ENCODE measurements at places on chromosomes 11 and 22.

- DNase-seq = no peak
Observed at GRCh38 chr11:129359748-129360147, 15.9 kb upstream of the BARX2 start.

DNA sequence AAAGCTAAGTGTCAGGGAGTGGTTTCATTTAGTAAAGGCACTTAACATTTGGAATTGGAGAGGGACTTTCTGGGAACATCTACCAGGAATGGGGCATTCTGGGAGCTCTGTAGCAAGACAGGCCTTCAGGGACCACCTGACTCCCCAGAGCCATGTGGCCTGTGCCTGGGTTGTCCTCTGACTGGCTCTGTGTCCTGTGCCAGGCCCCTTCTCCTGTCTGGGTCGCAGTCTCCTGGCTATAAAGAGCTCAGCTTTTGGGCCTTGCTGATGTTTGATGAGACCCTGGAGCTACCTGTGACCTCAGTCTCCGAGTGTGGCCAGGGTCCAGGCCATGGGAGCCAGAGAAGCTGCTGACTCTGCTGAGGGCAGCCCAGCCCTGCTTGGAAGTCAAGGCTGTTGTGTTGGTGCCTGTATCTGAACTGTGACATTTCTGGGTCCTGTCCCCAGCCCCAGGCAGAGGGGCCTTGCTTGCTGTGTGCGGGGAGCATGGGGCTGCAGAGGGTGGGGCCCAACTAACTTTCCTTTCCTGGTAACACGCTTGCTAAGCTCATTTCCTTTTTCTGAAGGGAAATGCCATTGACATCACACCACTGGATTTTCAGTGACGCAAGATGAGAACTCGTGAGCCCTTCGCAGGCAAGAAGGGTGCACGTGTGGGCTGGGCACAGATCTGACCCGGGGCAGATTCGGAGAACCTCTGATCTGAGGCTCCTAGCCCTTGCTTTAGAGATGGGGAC, 41.3 kb downstream of the LRRC32 start:
- DNase-seq = no peak

- no peak for DNase-seq
Observed at GRCh38 chr11:2537010-2537705, 92.3 kb downstream of the KCNQ1 start.

GRCh38 chr11:124760806-124761205, 1.3 kb downstream of the ESAM start:
- no peak for DNase-seq

- DNase-seq = no peak
Observed at GRCh38 chr11:88061111-88061510, 114.1 kb downstream of the RAB38 start.

DNA sequence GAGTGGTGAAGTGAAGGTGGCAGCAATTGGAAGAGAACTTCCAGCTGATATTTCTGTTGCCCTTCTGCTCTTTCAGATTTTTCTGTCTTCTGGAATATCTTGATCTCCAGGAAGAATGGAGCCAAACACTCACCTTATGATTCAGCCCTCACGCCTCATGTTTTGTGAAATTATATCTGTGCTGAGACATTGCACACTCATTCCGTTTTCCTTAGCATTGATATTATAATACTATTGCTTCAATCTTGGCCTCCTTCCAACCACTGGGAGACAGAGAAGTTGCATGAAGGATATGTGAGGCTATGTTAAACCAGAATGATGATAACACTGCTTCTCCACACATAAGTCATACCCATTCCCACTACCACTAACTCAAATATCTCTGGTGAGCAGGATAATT, 177.9 kb downstream of the ETS1 start:
- no peak for DNase-seq

DNA sequence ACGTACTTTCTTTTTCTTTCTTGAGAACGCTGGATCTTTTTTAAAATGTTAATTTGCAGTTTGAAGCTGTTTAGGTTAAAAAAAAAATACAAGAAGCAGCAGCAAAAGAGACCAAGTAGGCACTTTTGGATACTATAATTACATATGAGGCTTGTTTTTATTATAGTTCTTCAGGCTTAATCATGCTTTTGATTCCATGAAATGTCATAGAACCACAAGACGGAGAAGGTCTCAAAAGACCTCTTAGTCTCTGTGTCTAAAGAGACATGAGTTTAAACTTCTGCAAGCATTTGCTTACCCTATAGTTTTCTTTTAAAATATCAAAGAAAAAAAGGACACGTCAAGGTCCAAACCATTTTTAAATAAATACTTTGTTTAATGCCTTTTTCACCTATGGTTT, 18.8 kb upstream of the MMP20 start:
- DNase-seq = no peak

DNA sequence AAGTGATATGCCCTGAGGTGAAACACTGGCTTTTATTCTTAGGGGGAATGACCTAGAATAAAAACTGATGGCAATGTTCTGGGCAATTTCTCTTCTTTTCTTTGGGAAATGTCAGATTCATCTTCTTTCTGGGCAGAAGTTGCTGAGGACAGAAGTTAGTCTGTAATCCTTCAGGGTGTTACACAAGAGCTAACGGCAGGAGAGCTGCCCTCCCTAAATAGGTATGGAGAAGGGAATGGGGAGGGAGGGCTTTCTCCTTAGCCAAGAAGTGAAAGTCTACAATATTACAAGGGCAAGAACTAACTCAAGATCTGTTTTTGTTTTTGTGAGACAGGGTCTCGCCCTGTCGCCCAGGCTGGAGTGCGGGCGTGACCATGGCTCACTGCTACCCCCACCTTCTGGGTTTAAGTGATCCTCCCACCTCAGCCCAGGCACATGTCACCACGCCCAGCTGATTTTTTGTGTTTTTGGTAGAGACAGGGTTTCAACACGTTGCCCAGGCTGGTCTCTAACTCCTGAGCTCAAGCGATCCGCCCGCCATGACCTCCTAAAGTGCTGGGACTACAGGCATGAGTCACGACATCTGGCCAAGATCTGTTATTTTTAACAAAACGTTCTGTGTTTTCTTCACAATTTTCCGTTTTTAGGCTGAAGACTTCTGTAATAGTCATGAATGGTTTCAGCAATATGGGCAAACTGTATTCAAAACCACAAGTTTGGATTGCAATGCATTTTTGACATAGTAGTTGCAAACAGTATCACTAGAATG, 7.2 kb downstream of the PIWIL4 start:
- no peak for DNase-seq

GRCh38 chr11:9716275-9717039, 52.6 kb downstream of the SWAP70 start:
- DNase-seq = no peak

DNA sequence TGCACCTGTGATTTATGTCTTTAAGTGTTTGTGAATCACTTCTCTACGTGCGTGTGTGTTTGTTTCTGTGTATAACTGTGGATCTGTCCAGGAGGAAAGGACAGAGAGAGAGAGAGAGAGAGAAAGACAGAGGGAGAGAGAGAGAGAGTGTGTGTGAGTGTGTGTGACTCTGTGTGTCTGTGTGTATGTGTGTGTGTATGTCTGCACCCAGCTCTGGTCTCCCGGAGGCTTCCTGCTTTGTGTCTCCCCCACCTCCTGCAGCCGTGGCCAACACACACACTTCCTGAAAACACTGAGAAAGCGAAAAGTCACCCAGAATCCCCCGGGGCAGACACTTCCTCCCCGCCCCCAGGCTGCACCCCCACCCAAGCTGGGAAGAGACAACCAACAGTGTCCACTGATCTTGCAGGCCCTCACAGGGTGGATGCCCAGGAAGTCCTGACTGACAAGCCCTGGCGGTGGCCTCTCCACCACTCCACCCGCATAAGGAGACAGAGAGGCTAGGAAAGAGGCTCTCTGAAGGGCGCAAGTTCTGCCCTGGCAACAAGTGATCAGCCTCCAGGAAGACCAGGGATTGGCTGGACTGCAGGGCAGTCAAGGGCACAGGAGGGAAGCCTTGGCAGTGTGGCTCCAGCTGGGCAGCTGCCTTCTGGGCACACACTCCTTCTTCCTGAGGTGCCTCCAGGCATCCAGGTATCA, 30.0 kb downstream of the ARAP1 start:
- peak; percentile 73 for DNase-seq

GRCh38 chr11:12108875-12109453, 1.4 kb upstream of the MICAL2 start:
- DNase-seq = no peak

DNA sequence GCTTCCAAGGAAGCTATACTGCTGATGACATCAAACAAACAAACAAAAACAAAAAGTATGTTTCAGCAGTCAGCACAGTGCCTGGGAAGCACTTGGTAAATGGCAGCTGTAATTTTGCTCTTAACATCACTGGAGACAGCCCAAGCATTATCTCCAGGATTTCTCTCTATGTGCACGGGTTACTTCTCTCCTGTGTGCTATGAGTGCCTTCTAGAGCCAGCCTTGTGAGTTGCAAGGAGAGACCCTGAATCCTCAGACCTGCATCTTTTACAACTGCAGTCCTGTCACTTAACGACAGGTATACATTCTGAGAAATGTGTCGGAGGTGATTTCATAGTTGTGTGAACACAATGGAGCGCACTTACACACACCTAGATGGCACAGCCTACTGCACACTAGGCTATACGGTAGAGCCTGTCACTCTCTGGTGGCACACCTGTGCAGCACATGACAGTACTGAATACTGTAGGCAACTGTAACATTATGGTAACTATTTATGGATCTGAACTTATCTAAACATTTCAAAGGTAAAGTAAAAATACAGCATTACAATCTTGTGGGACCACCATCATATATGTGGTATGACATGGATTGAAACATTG, 662.5 kb upstream of the B3GAT1 start:
- DNase-seq = no peak

- no peak for DNase-seq
Observed at GRCh38 chr11:73019996-73020395, 122.1 kb downstream of the FCHSD2 start.

GRCh38 chr22:20785415-20785814, 11.5 kb downstream of the SERPIND1 start:
- DNase-seq = no peak

DNA sequence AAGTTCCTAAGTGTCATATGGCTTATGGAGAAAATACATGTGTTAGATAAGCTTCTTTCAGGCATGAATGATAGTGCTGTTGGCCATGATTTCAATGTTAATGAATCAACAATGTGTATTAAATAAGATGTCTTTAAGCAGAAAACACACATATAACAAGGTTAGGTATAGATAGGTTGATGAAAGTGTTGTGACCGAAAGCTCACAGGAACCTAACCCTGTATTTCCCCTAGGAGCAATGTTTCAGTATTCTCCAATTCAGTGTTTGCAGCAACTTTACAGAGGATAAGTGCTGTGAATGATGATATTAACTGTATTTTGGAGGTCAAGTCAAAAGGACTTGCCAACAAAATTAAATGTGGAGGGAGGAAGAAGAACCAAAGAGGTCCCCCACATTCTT, 82.8 kb upstream of the PRDM11 start:
- DNase-seq = no peak

- no peak for DNase-seq
Observed at GRCh38 chr22:49415151-49415951, 412.3 kb downstream of the BRD1 start.

DNA sequence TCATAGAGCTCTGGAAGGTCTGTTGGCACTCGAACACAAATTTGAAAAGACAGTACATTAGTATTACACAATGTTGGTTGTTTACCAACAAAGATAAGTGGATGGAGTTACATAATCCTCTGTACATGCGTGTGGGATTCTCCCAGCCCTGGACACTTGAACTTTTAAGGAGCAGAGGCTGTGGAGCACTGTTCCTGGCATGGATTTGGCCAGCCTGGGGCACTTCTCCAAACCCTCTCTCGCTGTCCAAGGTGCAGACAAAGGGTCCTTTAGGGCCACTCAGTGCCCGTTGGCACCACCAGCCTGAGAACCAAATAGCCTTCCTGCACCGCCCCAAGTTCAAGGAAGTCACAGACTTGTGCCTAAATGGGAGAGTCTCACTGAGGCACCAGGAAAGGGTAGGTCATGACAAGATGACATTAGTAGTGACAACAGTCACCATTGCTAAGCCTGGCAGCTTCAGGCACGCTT, 1.6 kb upstream of the ANO1 start:
- DNase-seq = no peak

- no peak for DNase-seq
Observed at GRCh38 chr11:111382451-111382850, 3.4 kb upstream of the POU2AF1 start.

DNA sequence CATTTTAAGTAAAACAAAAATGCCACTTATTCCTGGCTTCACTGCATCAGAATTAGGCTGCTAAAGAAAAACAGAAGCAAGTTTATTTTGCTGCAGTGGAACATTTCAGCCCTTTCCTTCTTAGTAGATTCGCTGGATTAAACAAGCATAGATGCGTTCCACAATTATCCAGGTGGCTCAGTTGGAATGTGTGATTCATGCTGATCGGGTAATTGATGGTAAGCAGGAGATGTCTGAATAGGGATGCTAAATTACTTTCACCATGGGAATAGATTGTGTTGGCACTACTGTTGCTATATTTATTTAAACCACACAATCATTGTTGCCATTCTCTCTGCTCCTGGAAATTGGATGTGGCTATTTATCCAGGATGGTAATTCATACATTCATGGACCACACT, 440.1 kb upstream of the DDI1 start:
- DNase-seq = no peak

DNA sequence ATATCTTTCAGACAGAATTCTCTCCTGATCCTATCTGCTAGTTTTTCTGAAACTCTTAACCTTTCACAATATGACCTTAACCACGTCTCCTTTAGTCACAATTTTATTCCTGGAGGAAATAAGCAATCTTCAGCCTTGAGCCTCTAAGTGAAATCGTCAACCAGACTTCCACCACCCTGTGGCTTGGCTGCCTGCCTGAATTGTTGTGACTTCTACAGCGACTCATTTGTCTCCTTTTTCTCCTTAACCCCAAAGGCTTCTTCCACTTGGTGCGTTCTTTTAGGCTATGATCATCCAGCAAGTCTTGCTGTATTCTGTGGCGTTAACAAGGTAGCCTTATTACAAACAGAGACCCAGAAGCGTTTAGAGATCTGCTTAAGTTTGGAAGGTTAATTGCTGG, 535.1 kb upstream of the ARHGAP42 start:
- no peak for DNase-seq

- no peak for DNase-seq
Observed at GRCh38 chr22:22689621-22690345, 45.4 kb downstream of the GGTLC2 start.

- DNase-seq = no peak
Observed at GRCh38 chr11:119263352-119263940, 53.5 kb downstream of the MCAM start.

- DNase-seq = no peak
Observed at GRCh38 chr11:82906236-82906635, 4.7 kb downstream of the DDIAS start.

DNA sequence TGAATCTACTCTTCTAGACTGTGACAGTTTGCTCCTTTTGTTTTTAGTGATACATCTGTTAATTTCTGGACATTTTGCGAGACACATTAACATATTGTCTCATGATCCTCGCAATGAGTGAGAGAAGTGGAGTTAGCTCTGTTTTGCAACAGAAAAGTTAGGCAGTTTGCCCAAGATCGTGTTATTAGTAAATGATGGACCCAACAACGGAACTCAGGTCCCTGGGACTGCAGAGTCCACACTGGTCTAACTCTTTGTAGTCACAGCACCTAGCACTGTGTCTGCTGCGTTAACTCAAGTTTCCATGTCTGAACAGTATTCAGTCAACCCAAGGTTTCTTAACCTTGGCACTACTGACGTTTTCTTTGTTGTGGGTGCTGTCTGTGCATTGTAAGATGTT, 3.2 kb downstream of the DEPDC7 start:
- DNase-seq = no peak

Measured in cerebellar nuclear complex (tissue), 1 donor.